ENCODE measurements at places on chromosomes 6 and 20. TPM values are rescaled to one million over a fixed set of nuclear protein-coding genes. Genes with fewer than 3 reads are reported as not detected.

The PLAGL1 gene
- total RNA-seq: 7.7 TPM

The CGAS gene
- total RNA-seq: 6.3 TPM

The EBF4 gene
- 2.5 TPM for total RNA-seq

The RHAG gene
- 0.07 TPM for total RNA-seq

The ARHGAP40 gene
- 0.02 TPM for total RNA-seq

The HRH3 gene
- total RNA-seq: 0.03 TPM

The TREML2 gene
- total RNA-seq: not detected

The OR2B6 gene
- 0.15 TPM for total RNA-seq

The PBOV1 gene
- not detected for total RNA-seq

The APCDD1L gene
- total RNA-seq: 0.07 TPM

The OR2H1 gene
- total RNA-seq: not detected

The TOX2 gene
- 11.2 TPM for total RNA-seq

The CD24 gene
- 252 TPM for total RNA-seq

The CEP85L gene
- 1.8 TPM for total RNA-seq

The GNAS-AS1 gene
- total RNA-seq: not detected

The LAMP5 gene
- total RNA-seq: 0.05 TPM

The PRIM2 gene
- 12.7 TPM for total RNA-seq

The JARID2 gene
- 8.2 TPM for total RNA-seq

The OSER1 gene
- 57.3 TPM for total RNA-seq

The BIRC7 gene
- 4.7 TPM for total RNA-seq

The SAMD3 gene
- total RNA-seq: not detected

The TP53TG5 gene
- total RNA-seq: not detected

The CST8 gene
- total RNA-seq: not detected

The NAPB gene
- total RNA-seq: 3.2 TPM

The KIAA1755 gene
- total RNA-seq: 0.08 TPM

The ANGPT4 gene
- 0.01 TPM for total RNA-seq

The SRF gene
- total RNA-seq: 18.7 TPM

The TCF21 gene
- total RNA-seq: 0.08 TPM

The ENPP1 gene
- total RNA-seq: 1.2 TPM

The WFDC5 gene
- total RNA-seq: not detected

The QKI gene
- total RNA-seq: 30.3 TPM

The SLC17A1 gene
- not detected for total RNA-seq

The ETV7 gene
- 0.14 TPM for total RNA-seq

The MAS1 gene
- not detected for total RNA-seq

The NNAT gene
- total RNA-seq: not detected

The ACTL10 gene
- not detected for total RNA-seq

The ADAT2 gene
- total RNA-seq: 3.5 TPM

The IPCEF1 gene
- 0.16 TPM for total RNA-seq

The CBLN4 gene
- total RNA-seq: not detected

The GSTA2 gene
- total RNA-seq: 0.07 TPM

The RBBP8NL gene
- total RNA-seq: 0.24 TPM

The NRSN1 gene
- not detected for total RNA-seq

The PI16 gene
- not detected for total RNA-seq

The EYA4 gene
- total RNA-seq: 9.6 TPM

The PLEKHG1 gene
- total RNA-seq: 0.38 TPM

The GNMT gene
- 0.10 TPM for total RNA-seq

The TAF4 gene
- 17.9 TPM for total RNA-seq

The BTNL2 gene
- not detected for total RNA-seq

The CST5 gene
- not detected for total RNA-seq

The TREM2 gene
- total RNA-seq: not detected

The TRIM10 gene
- total RNA-seq: not detected

The IYD gene
- total RNA-seq: not detected

The ZFP57 gene
- not detected for total RNA-seq

The COL12A1 gene
- total RNA-seq: 5.1 TPM

The SPEF1 gene
- total RNA-seq: 2.5 TPM

The HLA-DQB1 gene
- total RNA-seq: not detected

Data from A549 treated with CORT108297 at 1 μM for 4 hours (cell line).